Stimulated activated CD8-positive, alpha-beta memory T cell treated with anti-CD3 and anti-CD28 coated beads, Interleukin-4, amount 100 ng/mL, for 1 hour (primary cell): ENCODE measurements at places on chromosomes 7 and 10.

GRCh38 chr10:9745158-9745557 is 1272.5 kb upstream of the CELF2 start:
- DNase-seq: no peak

- no peak for DNase-seq
These were observed 51.6 kb downstream of the PRLHR start for GRCh38 chr10:118543714-118544400.

- no peak for DNase-seq
These were observed 170.4 kb downstream of the ARID5B start for GRCh38 chr10:62071846-62072281.

- DNase-seq: no peak
These were observed 130.1 kb downstream of the RGS10 start for GRCh38 chr10:119412244-119413092.

DNA sequence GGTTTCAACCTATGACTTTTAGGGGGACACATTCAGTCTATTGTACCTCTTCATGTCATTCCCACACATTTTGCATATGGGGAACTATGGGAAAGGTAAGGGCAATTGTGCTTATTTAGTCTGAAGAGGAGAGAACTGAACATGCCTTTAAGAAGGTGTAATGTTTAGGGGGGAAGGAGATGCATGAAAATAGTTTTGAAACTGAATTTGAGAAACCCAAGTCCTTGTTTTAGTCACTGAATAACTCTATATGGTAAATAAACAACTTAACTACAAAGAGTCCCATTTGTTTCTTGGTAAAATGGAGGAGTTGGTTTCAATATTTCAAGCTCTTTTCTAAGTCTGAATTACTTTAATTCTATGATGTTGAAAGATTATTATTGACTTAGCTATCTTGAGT is 166.1 kb downstream of the DNAJB9 start:
- DNase-seq: no peak

GRCh38 chr7:128454808-128455542 is 703 bp upstream of the HILPDA start:
- no peak for DNase-seq

GRCh38 chr7:40582539-40582938 is 447.7 kb downstream of the SUGCT start:
- DNase-seq: no peak

GRCh38 chr10:43086321-43086942 is 9.6 kb downstream of the RET start:
- DNase-seq: no peak

DNA sequence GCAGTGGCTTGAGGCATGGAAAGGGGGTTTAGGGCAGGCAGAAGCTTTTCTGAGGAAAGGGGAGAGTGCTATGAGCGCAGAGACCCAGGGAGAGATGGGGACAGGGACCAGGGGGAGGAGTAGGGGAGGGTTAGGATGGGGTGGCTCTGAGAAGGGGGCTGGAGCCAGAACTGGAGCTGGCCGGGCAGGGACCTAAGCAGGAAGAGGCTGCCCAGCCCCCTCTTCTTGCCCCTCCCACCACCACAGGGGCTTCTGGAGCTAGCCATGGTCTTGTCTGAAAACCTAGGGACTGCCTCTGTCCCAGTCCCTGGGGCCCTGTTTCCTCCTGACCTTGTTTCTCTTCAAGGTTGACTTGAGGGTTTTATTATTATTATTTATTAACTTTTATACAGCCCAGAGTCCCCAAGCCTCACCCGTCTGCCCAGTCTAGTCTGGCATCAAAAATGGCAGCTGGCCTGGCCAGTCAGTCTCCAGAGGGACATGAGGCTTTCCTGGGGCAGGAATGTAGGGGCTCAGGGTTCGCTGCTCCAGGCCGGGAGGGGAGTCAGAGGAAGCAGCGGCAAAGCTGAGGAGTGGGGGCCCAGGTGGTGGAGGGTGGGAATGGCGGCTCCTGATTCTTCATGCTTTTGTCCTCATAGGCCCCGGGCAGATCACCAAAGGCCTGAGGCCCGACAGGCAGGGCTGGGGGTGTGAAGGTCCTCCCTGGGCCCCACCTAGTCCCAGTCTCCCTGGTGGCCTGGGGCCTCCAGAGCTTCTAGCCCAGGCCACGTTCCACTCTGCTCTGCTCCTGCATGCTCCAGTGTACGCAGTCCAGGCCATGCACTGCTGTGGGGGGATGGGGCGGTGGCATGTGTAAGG is 5.7 kb downstream of the TRIM8 start:
- DNase-seq: no peak

GRCh38 chr7:84248267-84248666 is 53.7 kb upstream of the SEMA3A start:
- DNase-seq: no peak

- DNase-seq: no peak
These were observed 44.9 kb downstream of the PPP1R3C start for GRCh38 chr10:91587710-91588638.

GRCh38 chr7:112290065-112290464 is 83.6 kb downstream of the ZNF277 start:
- DNase-seq: no peak

DNA sequence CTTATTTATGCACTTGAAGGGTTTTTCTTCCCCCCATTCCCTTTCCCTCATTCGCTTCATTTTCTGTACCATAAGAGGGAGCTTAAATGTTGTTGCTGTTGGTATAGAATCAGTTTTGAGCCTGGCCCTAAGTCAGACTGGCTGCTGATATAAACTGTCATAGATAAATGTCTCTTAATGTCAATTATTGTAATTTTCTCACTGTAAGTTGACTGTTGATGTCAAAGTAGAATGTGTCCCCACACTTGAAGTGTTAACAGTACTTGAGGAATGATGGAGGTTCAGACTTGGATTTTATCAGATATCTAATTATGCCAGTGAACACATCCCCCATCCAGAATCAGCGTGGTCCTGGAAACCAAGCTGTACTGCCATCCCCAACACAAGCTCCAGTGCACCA is 87.8 kb downstream of the PRR15 start:
- no peak for DNase-seq

GRCh38 chr7:96699219-96699871 is 10.3 kb downstream of the SEM1 start:
- DNase-seq: no peak

DNA sequence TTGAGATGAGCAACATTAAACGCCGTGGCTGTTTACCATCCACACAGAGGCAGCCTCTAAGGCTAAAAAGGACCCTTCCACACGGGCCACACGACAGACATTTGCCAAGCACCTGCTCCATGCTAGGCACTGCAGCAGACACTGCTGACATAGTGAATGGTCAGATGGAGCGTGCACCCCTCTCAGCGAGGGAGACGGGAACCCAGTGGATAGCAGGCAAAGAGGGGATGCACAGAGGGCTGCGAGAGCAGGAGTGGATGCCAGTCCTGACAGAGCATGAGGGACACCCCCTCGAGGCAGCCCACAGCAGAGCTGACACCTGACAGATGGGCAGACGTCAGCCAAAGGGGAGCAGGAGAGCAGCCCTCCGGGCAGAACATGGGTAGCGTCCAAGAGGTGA is 5.6 kb upstream of the STK32C start:
- DNase-seq: no peak

DNA sequence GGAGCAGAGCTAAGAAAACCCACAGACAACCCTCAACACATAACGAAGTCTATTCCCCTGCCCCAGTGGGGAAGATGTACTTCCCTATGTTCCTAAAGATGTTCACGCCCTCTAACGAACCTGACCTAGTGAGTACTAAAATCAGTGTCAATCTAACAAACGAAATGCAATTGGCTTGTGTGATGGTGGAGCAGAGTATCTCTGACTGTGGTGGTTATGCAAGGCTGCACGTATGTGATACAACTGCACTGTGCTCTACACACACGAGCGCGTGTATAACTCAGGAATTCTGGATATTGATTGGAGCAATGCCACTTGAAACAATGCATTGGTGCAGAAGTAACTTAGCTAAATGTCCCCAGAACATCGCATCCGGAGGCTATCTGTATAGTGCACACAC is 1.3 kb downstream of the ANKRD16 start:
- DNase-seq: no peak

DNA sequence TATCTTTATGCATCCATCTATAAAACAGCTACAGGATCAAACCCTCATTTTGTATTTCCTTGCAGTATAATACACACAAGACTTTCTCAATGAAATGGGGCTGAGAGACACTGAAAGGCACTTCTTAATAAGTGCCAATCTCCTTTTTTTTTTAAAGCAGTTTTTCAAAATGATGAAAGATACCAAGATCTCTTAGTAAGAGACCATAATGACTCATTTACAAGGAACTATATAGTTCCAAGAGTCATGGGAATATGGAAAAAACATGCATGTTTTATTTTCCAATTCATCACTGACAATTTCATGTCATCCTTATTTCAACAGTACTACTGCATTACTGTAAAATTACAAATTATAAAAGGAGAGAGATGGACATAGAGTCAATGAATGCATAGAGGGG is 973.7 kb downstream of the GATA3 start:
- no peak for DNase-seq

- no peak for DNase-seq
These were observed 79.8 kb upstream of the PHYHIPL start for GRCh38 chr10:59096631-59097030.

- DNase-seq: no peak
These were observed 55.4 kb downstream of the FAM241B start for GRCh38 chr10:69685426-69685801.

- no peak for DNase-seq
These were observed 30.9 kb downstream of the LGI1 start for GRCh38 chr10:93788413-93789208.

DNA sequence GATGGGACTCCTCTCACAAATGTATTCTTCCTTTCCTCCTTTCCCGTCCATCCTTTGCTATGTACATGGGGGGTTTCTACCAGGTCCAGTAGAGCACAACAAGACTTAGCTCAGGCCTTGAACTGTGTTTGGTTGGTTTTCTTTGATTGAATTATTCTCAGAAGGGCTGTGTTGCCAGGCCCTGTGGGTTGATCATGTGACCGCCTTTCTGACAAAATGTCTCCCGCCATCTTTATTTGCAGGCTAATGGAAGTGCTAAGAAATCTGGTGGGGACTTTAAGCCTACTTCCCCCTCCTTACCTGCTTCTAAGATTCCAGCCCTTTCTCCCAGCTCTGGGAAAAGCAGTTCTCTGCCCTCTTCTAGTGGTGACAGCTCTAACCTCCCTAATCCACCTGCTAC is 178.1 kb downstream of the ARHGAP21 start:
- no peak for DNase-seq

DNA sequence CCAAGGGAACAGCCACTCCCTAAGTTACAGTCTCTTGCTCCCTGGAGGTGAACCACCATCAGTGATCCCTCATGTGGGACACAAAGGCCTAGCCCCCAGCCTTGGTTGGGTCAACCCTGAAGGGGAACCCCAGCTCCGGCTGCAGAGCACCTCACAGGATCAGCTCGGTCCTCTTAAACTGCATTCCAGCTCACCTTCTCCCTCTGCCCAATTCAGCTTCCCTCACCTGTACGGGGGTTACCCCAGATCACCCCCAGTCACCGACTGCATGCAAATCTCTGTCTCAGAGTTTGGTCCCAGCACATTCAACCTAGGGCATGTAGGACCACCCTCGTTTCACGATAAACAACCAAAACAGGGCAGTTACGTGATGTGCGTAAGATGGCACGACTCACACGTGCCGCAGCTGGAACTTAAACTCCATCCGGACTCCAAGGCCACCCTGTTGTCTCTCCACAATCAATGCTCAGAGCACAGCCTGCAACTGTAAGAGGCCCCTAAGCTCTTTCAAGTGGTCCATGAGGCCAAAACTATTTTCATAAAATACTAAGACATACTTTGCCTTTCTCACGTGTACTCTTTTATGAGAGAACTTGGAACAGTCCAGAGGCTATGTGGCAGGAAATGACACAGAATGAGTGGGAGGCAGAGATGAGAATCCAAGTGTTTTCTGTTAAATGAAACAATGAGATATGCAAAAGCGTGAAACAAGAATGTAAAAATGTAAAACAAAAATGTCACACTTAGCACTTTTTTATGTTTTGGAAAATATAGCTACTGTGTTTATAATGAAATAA is 285.2 kb downstream of the PTPRN2 start:
- no peak for DNase-seq

- no peak for DNase-seq
These were observed 69.7 kb downstream of the NPS start for GRCh38 chr10:127618797-127619196.

DNA sequence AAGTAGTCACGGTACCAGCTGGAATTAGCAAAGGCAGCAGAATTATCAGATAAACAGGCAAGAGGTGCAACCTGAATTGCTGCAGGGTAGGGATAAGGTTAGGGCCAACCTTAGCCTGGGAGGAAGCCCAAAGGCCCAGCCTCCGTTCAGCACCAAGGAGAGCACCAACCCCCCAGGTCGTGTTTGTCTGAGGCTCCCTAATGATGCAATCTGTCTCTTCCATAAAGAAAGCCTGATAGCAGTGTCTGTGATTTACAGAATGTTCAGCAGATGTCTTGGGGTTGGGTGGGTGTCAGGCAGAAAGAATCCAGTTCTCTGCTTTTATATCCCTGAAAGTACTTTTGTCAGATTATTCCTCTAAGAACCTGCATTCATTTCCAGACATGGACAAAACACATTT is 328.4 kb upstream of the AOAH start:
- no peak for DNase-seq

DNA sequence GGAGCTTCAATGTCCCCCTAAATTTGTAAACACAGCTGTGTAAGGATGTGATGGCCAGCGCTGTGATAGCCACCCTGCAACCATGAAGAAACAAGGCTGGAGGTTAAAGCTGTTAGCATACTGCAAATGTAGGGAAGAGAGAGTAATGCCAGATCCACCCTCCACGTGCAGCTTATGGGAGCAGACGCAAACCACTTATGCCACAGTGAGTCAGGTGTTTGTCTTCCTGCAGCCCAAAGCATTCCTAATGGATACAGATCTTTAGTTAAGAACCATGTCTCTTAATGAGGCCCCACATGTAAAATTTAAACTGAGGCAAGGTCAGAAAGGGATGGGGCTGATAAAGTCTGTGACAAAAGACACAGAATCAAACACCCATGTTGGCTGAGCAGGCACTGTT is 13.6 kb upstream of the MYL7 start:
- DNase-seq: no peak

GRCh38 chr7:148738737-148739535 is 40.2 kb downstream of the CUL1 start:
- DNase-seq: no peak

- no peak for DNase-seq
These were observed 50.8 kb downstream of the FAM53B start for GRCh38 chr10:124693396-124693795.
